Epithelial cell of proximal tubule (primary cell): ENCODE measurements at places on chromosomes 2 and 18. TPM values are rescaled to one million over a fixed set of nuclear protein-coding genes. Genes with fewer than 3 reads are reported as not detected.

- DNase-seq = no peak
These were observed 78.8 kb upstream of the LCLAT1 start for GRCh38 chr2:30368258-30368657.

SERPINB3 gene
- total RNA-seq = 0.12 TPM in 1 of 2 replicates, not detected in the other

- DNase-seq = no peak
These were observed 28.0 kb downstream of the DIPK1C start for GRCh38 chr18:74429096-74429495.

GRCh38 chr2:216690853-216691741 lies 4.3 kb downstream of the IGFBP5 start:
- no peak for DNase-seq

- no peak for DNase-seq
These were observed 83.5 kb upstream of the CPO start for GRCh38 chr2:206855585-206856433.

GRCh38 chr18:7224198-7224597 lies 6.7 kb upstream of the LRRC30 start:
- no peak for DNase-seq

BOLL gene
- not detected in 2 replicates for total RNA-seq

DNA sequence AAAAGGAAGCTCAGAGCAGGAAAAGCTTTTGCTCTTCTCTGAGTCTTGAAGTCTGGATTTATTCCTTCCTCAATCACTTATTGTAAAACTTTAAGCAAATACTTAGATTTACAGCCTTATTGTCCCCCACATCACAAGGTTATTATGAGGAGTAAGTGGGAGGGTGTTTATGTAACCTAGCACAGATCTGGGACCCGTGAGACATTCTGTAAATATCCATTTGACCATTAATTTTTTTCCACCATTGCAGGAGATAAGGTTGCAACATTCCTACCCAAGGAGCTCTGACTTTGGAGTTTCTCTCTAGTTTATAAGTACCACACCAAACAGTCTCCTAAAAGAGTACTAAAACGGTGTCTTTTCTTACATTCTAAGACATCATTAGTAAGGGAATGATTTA lies 52.1 kb upstream of the CTIF start:
- no peak for DNase-seq

- no peak for DNase-seq
These were observed 96.9 kb upstream of the RMP24 start for GRCh38 chr18:35875566-35875965.

- DNase-seq = no peak
These were observed 43.7 kb upstream of the TANK start for GRCh38 chr2:161116509-161116908.

C2orf69 gene
- 13.0 and 14.3 TPM in 2 replicates for total RNA-seq

CXCR1 gene
- not detected in 2 replicates for total RNA-seq

DNA sequence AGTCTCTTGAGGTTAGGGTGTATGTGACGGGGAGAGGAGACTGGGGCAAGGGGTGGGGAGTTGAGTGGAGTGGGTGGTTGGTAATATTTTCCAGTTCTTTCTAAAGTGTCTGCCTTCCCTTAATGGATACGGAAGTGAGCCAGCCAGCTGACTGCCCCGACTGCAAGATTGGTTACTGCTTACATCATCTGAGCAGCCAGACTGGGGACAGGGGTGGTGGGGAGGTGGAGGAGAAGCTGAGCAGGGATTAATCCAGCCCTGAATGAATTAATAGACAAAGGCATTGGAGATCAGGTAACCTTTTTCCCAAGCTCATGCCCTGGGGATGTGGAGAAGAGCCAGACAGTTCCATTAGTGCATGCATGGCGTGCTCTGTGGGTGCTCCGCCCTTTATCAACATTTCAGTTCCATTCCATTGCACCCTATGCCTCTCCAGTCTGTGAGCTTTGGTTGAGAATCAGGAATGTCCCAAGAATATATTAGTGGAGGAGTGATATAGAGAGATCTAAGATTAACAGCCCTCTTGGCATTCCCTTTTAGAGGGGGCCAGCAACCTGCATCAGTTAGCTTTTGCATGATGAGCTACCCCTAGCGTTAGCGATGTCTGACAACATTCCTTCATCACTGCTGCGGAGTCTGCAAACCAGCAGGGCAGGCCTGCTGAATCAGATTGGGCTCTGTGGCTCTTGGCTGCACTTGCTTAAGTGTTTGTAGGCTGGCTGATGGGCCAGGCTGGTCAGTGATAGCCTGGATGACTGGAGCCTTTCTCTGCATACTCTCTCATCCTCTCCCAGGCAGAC lies 67.4 kb downstream of the TNP1 start:
- DNase-seq = peak; percentile 77

DNA sequence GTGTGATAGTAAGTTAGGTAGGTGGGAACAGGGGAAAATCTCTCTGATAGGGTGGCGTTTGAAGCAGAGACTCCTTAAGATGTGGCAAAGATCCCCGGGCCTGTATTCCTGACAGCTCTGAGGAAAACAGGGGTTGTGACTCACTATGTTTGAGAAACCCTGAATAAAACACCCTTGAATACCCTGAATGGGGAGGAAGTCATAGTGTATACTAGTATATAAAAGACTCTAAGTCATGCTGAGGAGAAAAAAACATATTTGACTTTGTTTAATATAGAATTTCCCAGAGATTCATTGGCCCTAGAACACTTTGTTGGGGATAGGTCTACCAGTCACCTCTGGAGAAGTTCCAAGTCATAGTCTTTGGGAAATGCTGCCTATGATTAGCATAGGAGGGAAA lies 590.9 kb downstream of the IRS1 start:
- DNase-seq = no peak

UGT1A10 gene
- not detected in 2 replicates for total RNA-seq

GRCh38 chr2:16655445-16655837 lies 10.2 kb downstream of the CYRIA start:
- DNase-seq = no peak

WDCP gene
- total RNA-seq = 7.7 and 13.8 TPM in 2 replicates

- no peak for DNase-seq
These were observed 2.5 kb downstream of the SPOPL start for GRCh38 chr2:138504092-138504491.

MERTK gene
- total RNA-seq = 4.3 and 8.7 TPM in 2 replicates

GRCh38 chr2:217792626-217793527 lies 209.9 kb downstream of the TNS1 start:
- DNase-seq = no peak

DNA sequence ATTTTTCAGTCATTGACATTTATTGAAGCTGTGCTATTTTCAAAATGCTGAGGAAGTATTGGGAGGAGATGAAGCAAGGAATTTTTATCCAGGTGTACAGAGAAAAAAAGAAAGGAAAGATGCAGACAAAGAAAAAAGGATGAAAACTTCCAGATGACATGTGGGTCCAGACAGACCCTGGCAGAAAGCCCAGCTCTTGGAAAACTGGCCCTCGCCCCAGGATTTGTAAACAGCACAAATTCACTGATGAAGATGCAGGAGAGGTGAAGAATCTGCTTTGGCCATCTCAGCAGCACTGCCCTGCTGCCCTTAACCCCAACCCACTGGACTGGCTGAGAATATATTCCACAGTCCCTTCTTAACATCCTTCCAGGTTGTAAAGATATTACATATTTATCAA lies 12.5 kb downstream of the TACR1 start:
- DNase-seq = no peak

DNA sequence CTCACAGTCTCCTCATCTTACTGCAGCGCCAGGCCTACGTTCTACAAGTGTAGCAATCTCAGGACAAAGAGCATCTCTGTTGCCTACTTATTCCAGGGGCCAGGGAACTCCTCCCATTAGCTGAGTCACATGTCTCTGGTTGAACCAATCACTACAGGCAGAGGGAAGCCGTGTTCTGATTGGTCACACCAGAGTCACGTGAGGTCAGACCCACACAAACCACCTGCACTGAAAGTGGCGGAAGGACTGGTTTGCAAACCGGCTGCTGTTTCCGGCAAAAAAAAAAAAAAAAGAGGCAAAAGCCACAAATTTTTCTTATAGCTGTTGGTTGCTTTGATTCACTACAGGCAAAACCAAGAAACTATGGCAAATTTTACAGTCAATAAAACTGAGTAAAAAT lies 21.9 kb upstream of the USP14 start:
- DNase-seq = no peak

GATA6 gene
- 1.2 and 2.7 TPM in 2 replicates for total RNA-seq

ANKRD62 gene
- total RNA-seq = not detected in 2 replicates

RNF25 gene
- total RNA-seq = 23.1 and 32.6 TPM in 2 replicates

GRCh38 chr2:55518841-55519165 lies 715 bp upstream of the CFAP36 start:
- DNase-seq = no peak

- DNase-seq = no peak
These were observed 11.9 kb downstream of the KCNG2 start for GRCh38 chr18:79809482-79810192.

DNA sequence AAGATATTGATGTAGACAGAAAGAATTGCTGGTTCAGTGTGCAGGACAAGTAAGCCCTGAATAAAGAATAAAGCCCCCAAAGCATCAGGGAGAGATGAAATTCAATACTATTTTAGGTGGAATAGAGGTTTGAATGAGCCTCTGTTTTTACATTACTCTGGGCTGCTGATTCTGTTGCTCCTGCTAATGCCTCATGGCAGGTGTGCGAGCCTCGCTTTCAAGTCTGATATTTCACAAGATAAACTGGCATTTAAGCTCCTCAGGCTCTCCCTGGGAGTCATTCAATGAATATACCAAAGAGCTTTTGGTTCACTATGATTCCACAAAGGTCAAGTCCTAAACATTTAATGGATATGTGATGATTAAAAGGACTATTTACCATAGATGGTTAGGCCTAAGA lies 601.0 kb upstream of the SLC39A10 start:
- DNase-seq = no peak

MAT2A gene
- 64.6 and 134 TPM in 2 replicates for total RNA-seq

- no peak for DNase-seq
These were observed 231.7 kb downstream of the KLHL29 start for GRCh38 chr2:23616630-23617029.

- DNase-seq = no peak
These were observed 2.3 kb downstream of the STPG4 start for GRCh38 chr2:47152803-47153202.

SRSF7 gene
- 215 and 226 TPM in 2 replicates for total RNA-seq

DNA sequence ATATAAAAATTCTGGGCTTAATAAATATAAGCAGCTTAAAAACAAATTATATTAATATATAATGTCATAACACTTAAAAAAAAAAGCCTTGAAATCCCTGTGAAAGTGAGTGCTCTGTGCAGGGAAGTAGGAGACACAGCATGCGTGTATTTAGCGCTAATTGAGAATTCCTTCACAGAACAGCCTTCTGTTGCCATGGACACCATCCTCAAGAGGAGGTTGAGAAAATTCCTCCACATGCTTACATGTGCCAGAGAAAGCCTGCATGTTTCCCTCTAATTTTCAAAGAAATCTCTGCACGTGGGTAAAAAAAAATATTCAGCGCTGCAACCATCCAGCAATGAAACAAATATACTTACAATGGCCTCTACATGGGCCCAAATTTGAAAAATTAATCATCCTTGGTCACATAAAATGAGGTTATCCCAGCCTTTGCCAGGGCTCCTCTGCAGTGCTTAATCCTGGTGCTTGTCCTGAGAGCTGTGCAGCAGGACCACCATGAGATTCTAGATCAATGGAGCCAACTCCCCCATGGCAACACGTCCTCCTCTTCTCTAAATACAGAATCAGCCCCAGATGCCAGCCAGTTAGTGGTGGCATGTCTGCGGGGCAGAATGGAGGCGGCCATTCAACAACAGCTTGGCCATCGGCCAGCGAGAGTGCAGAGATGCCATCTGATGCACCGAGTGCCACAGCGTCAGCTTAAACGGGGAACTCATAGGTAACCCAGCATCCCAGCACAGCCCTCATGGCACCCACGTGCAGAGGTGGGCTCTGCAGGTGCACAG lies 228.0 kb downstream of the MYT1L start:
- DNase-seq = no peak

GRCh38 chr18:28108814-28109213 lies 68.1 kb downstream of the CDH2 start:
- DNase-seq = no peak

DNA sequence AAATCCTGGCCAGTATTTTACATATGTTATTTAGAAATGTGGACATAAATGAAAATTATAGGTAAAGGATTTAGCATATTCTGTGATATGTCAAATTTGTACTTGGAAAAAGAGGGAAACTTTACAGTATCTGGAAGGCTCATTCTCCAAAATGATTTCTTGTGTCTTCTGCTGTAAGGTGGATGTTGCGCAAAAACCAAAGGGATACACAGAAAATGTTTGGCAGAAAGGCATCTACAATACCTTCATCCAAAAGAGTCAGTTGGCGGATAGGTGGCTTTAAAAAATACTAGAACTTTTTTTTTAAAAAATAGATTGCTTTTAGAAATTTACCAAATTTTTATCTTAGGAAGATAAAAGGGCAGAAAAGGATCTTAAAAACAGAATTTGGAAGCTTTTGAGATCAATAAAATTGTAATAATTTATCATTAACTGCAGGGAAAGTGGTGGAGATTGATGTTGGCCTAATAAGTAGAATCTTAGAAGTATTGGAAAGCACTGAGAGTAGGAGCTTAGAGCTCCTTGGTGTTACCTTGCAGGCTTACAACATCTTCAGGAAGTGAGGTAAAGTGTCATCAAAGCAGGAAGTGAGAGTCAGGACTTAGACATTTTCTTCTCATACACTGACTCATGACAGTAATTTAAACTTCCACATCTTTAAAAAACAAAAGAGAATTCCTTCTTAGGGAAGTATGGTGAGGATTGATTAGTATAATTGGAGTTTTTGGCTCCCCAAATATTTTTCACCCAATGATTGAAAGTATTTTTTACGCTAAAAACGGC lies 2.1 kb downstream of the NABP1 start:
- DNase-seq = no peak

DNA sequence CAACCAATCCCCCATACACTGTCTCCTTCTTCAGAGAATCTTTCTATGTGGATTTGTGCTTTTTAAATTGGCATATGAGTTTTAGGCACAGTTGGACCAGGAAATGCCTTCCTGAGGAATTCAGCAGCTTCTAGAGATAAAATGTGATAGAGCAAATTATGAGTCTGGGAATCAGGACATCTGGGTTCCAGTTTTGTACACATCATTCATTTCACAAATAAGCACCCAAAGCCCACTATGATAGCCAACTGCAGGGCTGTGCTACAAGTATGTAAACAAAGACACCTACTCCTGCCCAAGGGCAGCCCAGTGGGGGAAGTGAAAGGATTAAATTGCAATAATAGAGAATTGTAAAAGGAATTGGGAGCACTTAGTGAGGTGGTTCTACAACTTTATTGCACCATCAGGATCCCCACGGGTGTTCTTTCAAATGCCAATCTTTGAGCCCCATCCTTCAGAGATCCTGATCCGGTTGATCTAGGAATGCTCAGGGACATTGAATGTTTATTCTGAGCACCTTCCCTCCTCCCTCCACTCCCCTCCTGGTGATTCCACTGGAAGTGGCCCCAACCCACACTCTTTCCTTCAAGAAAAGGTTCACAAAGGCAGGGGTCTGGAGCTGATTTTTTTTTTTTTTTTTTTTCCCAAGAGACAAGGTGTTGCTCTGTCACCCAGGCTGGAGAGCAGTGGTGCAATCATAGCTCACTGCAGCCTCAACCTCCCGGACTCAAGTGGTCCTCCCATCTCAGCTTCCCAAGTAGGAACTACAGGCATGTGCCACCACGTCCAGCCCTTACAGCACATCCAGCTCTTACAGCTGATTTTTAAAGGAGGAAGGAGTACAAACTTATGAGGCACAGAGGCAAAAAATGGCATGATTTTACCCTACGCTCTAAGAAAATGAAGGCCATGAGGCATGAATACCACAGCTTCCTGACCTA lies 11.1 kb upstream of the KCMF1 start:
- no peak for DNase-seq

- DNase-seq = no peak
These were observed 260.4 kb upstream of the SIX3 start for GRCh38 chr2:44680983-44681531.

LTBP1 gene
- 10.5 and 43.9 TPM in 2 replicates for total RNA-seq
